ENCODE measurements at places on chromosomes 7 and 10.
A peak's percentile ranks its signal among the peaks of the same experiment; 100 is the strongest.

DNA sequence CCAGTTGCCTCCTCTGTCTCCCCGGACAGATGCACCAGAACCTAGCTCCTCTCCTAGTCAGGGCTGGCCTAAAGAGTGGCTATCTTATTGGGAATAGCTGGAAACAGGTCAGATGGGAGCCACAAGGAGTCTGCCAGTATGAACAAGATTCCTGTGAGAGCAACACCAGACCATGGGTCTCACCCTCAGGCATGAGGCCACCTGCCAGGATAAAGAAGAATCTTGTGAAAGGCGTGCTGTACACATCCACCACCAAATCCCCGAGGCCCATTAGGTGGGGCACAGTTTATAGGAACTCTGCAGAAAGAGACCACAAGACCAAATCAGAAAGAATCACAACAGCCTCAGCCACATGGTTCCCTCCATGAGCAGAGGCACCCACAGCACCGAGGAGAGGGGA lies 325.9 kb downstream of the TNS3 start:
- DNase-seq: no peak

DNA sequence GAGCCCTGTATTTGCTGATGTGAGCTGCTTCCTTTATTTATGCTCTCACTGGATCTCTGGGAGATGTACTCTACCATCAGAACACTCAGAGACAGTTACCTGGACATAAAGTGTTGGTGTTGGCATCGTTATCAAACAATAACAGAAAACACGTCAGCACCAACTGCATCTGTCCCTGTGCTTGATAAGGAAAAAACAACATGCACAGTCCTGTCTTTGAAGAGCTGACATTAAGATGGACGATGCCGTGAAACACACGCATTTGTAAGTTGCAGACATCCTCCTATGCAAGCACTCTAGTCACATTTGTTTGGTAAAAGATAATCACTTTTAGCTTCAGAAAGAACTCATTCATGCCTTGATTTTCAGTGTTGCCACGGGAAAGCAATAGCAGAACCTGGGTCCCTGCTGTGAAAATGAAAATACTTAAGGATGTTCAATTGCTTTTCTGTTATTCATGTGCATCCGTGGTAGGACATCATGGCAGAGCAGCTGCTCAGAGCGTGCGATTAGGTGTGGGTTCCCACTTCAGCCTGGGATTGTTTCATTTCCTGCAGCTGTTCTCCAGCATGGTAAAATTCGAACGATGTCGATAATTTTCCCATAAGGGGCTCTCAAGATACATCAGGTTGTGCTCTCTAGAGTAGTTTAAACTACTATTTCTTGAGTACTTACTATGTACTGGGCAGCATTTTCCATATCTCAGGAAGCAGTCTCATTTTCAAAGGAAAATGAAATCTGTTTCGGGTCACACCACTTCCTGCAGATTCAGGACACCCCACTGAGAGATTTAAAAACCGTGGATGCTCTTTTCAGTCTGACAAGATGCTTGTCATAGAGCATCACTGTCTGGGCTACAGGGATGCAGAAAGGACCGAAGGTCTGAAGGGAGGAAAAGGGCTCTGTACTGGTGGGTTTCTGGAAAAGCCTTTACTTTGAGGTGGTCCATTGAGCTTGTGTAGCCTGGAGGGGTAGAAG lies 248.7 kb downstream of the CAMK1D start:
- DNase-seq: no peak

- DNase-seq: no peak
Observed at GRCh38 chr10:13743101-13743693, 156.4 kb downstream of the PRPF18 start.

DNA sequence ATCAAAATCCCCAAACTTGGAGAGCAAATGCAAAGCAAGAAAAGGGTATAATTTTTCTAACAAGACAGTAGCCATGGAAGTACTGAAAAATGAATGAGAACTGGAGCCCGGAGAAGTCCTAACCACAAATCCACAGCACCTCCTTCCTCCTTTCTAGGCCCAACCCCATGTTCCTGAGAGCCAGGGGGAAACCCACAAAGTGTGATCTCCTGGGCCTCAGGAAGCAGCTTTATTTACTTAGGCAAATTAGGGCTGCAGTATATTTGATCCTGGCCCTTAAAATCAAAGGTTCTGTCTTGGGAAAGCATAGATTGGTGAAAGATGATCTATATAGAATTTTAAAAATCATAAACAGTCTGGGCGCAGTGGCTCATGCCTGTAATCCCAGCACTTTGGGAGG lies 103.0 kb downstream of the DOCK4 start:
- DNase-seq: peak; percentile 35

- DNase-seq: no peak
Observed at GRCh38 chr10:77888356-77888703, 38.2 kb downstream of the DLG5 start.

- no peak for DNase-seq
Observed at GRCh38 chr7:150787321-150788281, 12.6 kb downstream of the TMEM176B start.

All from HuH-7 (cell line).